ENCODE measurements at places on chromosomes 11 and 22.

DNA sequence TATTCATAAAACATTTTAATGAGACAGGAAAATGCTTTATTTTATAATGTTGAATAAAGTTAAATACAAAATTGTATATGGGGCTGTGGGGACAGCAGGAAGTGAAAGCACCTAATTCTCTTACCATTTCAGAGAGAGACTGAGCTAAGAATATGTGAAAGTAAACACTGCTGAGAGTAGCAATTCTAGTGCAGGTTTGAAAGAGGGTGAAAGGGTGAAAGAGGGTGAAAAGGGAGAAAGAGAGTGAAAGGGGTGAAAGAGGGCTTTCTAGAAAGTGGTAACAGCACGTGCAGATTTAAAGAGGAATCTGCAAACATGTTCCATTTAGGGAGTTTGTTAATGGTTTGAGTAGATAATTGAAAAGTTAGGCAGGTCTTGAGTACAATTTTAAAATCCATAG is 652.0 kb upstream of the CCDC90B start:
- no peak for DNase-seq

DNA sequence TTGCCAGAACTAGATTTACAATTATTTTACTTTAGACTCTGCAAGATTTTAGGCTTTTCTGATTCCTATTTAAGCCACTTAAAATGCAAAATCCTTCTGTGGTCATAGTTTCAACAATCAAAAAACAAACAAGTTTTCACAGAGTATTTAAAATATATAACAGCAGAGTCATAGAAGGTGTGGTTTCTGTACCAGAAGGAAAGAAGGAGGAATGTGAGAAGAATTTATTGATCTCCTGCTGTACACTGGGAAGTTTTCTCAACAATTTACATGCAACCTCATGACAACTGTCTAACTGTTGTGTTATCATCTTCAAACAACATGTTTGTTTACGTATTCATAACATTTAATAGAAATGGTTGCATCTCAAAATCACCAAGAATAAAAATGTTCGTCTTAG is 102.3 kb upstream of the CEP126 start:
- DNase-seq, result no peak

- DNase-seq, result no peak
Observed at GRCh38 chr11:69497221-69497787, 15.8 kb downstream of the LINC01488 start.

DNA sequence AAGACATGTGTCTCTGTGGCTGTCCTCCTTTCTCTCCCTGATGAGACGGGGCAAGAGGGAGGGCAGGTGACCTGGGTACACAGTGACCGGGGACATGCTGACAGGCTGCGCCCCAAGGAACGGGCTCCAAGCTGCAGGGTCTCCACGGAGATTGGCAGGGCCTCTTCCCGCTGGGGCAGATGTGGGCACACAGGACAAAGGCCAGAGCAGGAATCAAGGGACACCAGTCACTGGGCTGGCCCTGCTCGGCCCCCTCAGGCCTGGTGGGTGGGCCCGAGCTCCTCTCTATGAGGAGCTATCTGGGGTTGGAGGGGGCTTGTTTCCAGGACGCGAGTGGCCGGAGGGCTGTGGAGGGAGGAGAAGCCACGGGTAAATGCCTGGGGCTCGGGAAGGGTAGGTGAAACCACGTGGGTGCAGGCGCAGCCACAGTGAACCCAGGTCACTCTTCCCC is 11.2 kb downstream of the PNPLA5 start:
- DNase-seq, result no peak

DNA sequence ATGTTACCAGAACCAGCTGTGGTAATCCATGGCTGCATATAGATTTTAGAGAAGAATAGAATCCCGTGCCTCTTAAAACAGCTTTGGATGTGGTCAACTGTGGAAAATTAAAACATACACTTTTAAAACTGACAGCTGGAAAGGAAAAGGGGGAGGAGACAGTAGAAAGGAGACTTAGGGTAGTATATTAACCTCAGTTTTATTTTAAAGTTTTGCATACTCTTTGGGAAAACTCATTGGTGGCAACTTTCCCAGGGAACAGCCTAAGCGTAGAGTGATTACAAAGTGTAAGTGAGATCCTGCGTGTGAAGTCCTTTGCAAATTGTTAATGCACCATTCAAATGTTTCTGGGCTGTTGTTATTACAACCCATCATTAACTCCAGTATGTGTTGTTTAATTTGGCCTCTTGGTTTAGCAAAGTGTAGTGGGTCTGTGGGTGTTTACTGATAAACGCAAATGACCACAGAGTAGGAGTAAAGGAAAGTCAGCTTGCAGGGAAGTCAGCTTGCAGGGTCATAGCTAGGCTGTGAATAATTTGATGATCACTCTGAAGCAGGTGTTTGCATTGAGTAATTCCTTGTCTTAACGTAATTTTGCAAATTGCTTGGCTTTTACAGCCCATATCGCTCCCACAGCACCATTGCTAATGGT is 88.0 kb upstream of the DBX1 start:
- DNase-seq, result no peak

GRCh38 chr11:95404370-95404769 is 173.4 kb upstream of the SESN3 start:
- DNase-seq, result no peak

- DNase-seq, result peak; percentile 73
Observed at GRCh38 chr22:20750461-20751184, 23.3 kb upstream of the SERPIND1 start.

Data from hematopoietic multipotent progenitor cell treated with erythropoietin and hydrocortisone succinate and interleukin-3 and kit ligand, for 15 days (in vitro differentiated cells).